ENCODE measurements at places on chromosomes 2 and 18.

DNA sequence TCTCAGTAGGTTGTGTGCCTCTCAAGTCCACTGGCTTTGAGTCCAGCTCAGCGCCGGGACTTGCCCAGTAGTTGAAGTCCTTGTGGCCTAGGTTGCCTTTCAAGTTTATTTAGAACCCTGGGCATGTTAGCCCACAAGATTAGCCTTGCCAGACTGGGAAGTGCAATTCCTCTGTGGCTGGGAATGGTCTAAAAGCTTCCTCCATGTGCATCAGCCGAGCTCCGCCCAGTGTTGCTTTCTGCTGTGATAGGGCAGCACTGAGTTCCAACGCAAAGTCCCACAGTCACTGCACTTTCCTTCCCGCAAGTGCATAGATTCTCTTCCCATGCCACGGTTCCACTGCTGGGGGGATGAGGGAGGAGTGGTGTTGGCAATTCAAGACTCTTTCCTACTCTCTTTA lies 308.9 kb upstream of the THUMPD2 start:
- DNase-seq, result no peak

DNA sequence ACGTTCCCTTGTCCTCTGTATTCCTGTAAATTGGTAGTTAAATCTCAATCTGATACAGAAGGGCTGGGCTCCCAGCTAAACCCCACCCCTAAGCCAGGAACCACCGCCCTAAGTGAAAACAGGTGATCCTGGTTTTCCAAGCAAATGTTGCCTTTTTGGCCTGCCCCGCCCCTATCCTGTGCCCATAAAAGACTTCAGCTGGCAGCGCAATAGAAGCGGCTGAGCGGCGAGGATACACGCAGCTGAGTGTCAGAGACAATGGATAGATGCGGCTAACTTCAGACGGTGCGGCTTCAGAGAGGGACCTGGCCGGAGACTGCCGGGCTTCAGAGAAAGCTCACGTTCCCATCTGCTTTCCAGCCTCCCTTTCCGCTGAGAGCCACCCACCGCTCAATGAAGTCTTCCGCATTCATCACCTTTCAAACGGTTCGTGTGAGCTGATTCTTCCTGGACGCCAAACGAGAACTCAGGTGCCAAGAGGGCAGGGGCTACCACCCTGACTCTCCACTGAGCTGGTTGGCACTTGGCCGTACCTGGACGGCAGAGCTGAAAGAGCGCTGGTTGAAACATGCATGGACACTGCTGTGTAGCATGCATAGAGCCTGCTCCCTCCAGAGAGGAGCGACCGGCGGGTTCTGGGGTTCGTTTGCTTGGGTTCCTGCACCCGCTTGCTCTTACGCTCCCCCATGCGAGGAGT lies 49.5 kb upstream of the POLE4 start:
- no peak for DNase-seq

GRCh38 chr18:75252136-75252535 lies 41.5 kb downstream of the TSHZ1 start:
- no peak for DNase-seq

GRCh38 chr2:107430006-107430405 lies 396.7 kb upstream of the RGPD4 start:
- no peak for DNase-seq

- DNase-seq, result no peak
These were observed 541.5 kb upstream of the NETO1 start for GRCh38 chr18:73409242-73409641.

- no peak for DNase-seq
These were observed 90.1 kb downstream of the CHN1 start for GRCh38 chr2:174914853-174915760.

DNA sequence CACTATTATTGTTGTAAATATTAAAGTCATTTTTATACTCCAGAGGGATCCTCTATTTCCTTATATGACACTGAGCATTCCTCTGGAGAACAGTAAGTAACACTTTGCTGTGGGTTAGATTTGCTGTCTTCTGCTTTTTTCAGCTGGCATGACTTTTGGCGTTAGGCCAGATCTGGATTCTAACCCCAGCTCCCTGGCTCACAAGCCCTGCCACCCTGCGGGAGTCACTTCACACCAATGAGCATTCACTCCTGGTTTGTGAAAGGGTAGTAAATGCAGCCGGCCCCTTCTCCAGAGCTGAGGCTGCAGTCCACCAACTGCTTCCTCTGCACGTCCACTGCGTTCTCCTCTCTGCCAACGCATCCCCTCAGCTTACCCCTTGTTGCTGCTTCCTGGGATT lies 373.8 kb upstream of the RAB6C start:
- DNase-seq, result no peak

DNA sequence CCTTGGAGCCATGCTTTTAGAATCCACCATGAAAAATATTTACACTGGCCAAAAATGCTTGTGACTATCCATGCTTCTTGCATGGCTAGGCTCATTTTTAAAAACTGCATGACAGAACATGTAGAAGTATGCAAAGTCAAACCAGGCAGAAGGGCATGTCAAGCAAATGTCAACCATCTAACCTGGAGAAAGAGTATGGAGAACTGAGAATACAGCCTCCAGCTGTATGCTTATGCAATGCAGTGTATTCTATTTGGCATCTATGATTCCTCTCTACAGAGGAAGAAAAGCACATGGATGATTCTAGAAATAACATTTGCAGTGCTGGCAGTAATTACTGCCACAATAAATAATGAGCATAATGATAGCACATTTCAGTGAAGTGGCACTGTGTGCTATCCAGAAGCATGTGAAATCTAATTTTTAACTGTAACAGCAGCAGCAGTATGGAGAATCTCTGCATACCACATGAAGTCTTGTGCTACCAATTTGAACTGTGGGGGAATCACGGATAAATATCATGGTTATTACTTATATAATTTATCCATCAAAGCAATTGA lies 87.3 kb upstream of the CCDC141 start:
- no peak for DNase-seq

DNA sequence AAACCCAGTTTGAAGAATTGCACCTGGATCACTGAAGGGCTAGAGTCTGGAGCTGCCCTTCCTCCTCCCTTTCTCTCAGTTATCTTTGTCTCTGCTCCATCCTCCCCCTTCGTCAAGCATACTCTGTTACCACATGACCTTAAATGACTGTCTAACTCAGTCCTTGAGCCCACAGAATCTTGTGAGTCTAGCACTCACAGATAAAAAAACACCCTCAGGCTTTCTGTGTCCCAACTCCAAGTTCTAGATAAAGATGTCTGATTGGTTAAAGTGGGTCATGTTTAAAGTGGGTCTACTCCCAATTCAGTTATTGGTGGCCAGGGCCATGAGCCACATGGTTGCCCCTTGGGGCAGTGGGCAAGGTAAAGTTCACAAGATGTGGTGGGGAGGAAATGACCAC lies 53.5 kb upstream of the CYP1B1 start:
- no peak for DNase-seq

GRCh38 chr2:177691177-177691576 lies 298.6 kb downstream of the AGPS start:
- DNase-seq, result no peak

GRCh38 chr2:196551014-196551413 lies 88.5 kb upstream of the CCDC150 start:
- DNase-seq, result no peak

DNA sequence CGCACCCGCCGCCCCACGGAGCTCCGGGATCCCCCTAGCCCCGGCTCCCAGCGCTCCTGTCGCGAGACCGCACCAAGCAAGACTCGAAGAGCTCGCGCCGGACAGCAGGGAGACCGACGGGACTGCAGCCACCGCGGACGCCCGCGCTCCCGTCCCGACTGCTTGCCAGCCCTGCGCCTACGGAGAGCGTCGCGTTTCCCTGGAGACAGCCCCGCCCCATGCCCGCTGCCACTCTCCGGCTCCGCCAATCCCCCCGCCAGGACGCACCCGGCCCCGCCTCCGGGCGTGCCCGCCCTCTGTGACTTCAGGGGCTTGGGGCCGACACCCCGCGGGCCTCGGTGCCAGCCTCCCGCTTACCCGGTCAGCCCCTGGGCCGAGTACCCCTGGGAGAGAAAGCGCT lies at the start of gene ANKMY1:
TSS of gene ANKMY1 (minus strand) at position 181 of the 400 bp plus-strand sequence. CDS start 653 bp downstream, outside the sequence.
- DNase-seq, result peak; percentile 78

DNA sequence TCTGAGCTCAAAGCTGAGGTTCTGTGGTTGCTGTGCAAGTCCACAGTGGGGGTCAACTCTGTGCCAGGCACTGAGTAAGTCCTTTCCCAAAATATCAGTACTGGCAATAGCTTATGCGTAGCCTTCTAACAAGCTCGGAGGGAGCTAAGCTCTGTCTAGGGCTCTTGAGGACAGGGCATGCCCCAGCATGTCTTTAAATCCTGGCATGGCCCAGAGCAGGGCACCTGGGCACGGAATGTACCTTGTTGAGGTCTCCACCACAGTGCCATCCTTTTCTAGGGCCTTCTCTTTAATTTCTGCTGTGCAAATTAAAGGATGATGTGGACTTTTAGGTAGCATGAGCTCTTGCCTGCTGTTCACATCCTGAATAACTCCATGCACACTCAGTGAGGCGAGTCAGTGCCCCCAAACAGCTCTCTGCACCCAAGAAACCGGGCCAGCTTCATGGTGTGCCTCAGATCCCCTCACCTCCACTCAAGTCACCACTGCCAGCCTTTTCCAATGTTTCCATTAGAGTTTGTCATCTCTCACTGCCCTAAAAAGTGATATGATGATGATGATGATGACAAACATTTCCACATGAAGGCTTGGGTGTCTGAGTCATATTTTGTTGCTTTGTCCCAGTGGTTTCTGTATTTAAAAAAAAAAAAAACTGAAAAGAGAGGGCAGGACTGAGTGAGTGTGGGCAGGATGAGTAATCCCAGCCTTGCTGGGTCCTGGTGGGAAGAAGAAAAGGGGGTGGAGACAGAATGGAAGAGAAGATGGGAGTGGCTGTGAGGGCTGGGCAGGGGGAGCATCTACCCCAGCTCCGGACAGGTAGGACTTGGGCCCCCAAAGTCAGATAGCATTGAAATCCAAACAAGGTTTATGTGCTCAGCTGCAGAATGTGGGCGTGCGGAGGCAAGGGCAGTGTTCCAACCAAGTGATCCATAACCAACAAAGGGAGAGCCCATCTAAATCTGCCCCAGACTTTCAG lies 78.9 kb downstream of the ZBTB7C start:
- DNase-seq, result no peak

GRCh38 chr2:221767106-221768012 lies 195.3 kb upstream of the EPHA4 start:
- no peak for DNase-seq

DNA sequence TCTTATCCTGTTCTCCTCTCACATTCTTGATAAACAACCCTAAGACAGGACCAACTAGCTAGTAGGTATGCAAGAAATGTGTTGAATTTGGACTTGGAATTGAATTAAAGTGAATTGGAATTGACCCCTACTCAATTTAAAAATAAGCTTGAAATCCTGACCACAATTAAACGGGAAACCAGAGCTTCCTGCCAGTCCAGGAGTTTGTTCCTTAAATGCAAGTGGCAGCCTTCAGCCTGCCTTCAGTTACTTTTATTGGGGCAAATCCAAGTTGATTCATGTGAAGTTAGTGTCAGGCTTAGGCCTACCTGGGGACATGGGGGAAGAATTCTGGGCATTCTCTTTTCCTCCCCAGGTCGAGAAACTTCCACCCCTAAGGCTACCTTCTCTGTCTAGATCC lies 457.6 kb downstream of the BCL11A start:
- no peak for DNase-seq

- DNase-seq, result peak; percentile 42
These were observed 590 bp downstream of the IFIH1 start for GRCh38 chr2:162317861-162318327.

GRCh38 chr2:100820523-100821254 lies 750 bp downstream of the NPAS2 start:
- peak; percentile 33 for DNase-seq

GRCh38 chr2:96931966-96932365 lies 54.4 kb downstream of the FAM178B start:
- DNase-seq, result no peak

- DNase-seq, result no peak
These were observed 62.4 kb downstream of the LYPD1 start for GRCh38 chr2:132607426-132608090.

DNA sequence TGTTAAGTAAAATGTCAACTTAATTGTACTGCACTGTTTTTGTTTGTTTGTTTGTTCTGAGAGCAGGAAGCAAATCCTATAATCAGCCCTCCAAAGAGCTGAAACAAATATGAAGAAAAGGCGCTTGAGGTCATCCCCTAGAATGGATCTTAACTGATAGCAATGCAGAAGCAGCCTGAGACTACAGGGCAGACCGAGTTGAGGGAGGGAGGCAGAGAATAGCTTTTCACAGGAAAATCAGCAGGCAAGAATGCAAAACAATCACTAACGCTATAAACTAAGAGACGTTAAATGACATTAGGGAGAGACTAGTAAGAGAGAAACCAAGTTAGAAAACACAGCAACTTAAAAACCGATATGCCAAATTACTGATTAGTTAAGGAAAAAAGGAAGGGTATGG lies 37.2 kb downstream of the GALNT1 start:
- no peak for DNase-seq

DNA sequence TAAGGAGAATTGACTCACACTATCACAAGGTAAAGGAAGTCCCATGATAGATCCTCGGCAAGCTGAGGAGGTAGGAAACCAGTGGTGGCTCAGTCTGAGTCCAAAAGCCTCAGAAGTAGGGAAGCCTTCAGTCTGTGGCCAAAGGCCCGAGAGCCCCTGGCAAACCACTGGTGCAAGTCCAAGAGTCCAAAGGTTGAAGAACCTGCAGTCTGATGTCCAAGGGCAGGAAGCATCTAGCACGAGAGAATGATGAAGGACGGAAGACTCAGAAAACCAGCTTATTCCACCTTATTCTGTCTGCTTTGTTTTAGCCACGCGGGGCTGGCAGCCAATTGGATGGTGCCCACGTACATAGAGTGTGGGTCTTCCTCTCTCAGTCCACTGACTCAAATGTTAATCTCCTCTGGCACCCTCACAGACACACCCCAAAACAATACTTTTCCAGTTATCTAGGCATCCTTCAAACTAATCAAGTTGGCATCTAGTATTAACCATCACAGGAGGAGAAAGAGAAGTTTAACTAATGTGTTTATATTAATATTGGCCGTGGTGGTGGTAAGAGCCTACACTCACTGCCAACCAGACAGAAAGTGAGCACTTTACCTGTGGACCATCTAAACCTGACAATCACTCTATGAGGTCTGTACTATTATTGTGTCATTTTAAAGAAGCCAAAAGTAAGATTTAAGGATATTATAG lies 8.1 kb upstream of the TRIB2 start:
- no peak for DNase-seq

DNA sequence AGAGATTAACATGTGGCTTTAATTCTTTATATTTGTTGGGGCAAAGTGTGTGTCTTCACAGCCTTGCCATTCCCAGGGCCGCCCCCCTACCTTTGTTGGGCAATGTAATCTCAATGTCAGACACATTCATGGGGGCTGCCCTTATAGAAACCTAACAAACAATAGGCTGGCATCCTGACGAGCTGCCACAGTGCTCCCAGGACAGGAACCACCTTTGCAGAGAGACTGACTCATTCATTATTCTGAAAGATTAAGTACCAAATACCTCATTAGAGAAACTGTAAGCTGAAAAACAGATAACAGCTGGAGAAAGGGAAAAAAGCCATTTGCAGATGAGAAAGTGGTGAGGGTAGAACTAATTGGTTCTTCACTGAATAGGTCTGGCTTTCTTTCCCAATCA lies 1587.5 kb upstream of the PIK3C3 start:
- no peak for DNase-seq

- DNase-seq, result no peak
These were observed 157.3 kb downstream of the MSH2 start for GRCh38 chr2:47560107-47560819.

Data from activated naive CD4-positive, alpha-beta T cell treated with anti-CD3 and anti-CD28 coated beads, Interleukin-2, amount 10 ng/mL, durations not matched to agents 7 days and 5 days (primary cell).